ENCODE measurements at places on chromosomes 2 and 18. TPM values are rescaled to one million over a fixed set of nuclear protein-coding genes. Genes with fewer than 3 reads are reported as not detected.
A peak's percentile ranks its signal among the peaks of the same experiment; 100 is the strongest.

The NMS gene
- not detected for total RNA-seq

The TTN gene
- 1,214 TPM for total RNA-seq

The POTEI gene
- 2.4 TPM for total RNA-seq

DNA sequence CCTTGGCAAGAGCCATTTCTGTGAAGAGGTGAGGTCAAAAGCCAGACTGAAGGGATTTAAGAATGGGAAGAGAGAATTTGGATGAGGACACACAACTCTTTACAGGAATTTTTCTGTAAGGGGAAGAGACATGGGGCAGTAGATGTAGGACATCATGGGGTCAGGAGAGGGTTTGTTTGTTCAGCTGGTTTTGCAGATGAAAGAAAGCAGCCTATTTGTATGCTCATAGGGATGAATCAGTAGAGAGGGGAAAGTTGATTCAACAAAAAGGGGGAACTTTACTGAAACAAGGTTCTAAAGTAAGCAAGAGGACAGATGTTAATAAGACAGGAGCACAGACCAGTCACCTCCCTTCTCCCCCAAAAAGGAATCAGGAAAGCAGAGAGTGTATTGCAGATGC is 11.2 kb downstream of the SCG2 start:
- no peaks in the 10 kb centered on the region for H3K36me3 ChIP-seq
- H3K4me3 ChIP-seq: no peak overlapping the region
- no peaks in the 10 kb centered on the region for H3K27me3 ChIP-seq
- DNase-seq: no peak
- H3K27ac ChIP-seq: no peak overlapping the region
- H3K4me1 ChIP-seq: no peaks in the 10 kb centered on the region

DNA sequence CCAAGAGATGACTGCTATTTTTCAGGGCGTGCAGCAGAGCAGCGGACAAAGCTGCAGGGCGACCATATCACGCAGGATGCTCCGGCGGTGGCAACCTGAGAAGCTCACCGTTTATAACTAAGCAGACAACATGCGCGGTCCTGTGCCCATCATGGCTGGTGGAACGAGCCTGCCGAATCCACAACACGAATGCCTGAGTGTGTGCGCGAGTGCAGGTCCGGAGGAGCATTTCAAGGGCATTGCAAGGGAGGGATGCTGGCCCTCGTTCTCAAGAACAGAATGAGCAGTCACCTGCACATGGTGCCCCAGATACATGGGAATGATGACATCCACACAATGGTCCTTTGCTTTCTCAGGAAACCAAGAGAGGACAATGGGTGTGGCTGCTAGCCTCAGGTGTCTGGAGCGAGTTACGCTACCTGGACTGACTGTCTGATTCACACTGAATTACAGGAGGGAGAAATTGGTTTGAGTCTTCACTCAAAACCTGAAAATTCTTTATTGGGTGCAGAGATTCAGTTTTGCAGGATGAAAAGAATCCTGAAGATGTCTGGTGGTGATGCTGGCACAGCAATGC is 39.8 kb downstream of the TBC1D8 start:
- H3K4me1 ChIP-seq: peaks cover 55% of the 10 kb centered on the region
- H3K27ac ChIP-seq: no peak overlapping the region
- no peaks in the 10 kb centered on the region for H3K27me3 ChIP-seq
- H3K4me3 ChIP-seq: no peak overlapping the region

DNA sequence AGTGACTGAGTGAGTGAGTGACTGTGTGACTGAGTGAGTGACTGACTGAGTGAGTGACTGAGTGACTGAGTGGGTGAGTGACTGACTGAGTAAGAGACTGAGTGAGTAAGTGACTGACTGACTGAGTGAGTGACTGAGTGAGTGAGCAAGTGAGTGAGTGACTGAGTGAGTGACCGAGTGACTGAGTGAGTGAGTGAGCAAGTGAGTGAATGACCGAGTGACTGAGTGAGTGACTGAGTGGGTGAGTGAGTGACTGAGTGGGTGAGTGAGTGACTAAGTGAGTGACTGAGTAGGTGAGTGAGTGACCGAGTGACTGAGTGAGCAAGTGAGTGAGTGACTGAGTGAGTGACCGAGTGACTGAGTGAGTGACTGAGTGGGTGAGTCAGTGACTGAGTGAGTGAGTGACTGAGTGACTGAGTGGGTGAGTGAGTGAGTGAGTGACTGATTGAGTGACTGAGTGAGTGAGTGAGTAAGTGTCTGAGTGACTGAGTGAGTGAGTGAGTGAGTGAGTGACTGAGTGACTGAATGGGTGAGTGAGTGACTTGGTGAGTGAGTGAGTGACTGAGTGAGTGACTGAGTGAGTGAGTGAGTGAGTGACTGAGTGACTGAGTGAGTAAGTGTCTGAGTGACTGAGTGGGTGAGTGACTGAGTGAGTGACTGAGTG is 13.3 kb downstream of the MAL start:
- H3K27me3 ChIP-seq: peaks cover 16% of the 10 kb centered on the region
- H3K4me3 ChIP-seq: no peak overlapping the region

DNA sequence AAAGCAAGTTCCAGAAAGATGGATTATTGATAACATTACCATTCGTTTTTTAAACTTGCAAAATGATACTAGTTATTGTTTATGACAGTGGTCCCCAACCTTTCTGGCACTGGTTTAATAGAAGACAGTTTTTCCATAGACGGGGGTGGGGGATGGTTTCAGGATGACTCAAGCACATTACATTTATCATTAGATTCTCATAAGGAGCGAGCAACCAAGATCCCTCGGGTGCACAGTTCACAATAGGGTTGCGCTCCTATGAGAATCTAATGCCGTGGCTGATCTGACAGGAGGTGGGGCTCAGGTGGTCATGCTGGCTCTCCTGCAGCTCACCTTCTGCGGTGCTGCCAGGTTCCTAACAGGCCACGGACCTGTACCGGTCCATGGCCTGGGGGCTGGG is 86.2 kb downstream of the BCL2 start:
- H3K4me3 ChIP-seq: no peak overlapping the region
- H3K27me3 ChIP-seq: no peaks in the 10 kb centered on the region
- DNase-seq: no peak
- H3K36me3 ChIP-seq: no peaks in the 10 kb centered on the region

DNA sequence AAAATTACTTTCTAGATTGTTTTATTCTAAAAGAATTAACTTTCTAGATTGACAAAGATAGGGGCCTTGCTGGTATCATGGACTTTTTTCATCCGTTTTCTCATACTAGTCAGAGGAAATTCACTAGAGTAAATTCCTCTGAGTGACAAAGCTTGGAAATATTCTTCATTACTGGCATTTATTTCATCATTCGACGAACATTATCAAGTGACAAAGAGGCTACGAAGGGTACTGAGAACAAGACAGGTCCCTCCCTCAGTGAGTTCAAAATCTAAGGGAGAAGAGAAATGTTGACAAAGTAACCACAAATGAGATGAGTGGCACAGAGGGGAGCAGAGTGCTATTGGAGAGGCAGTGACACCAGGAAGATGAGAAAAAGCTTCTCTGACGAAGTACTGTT is 4.3 kb downstream of the EPG5 start:
- DNase-seq: peak; percentile 59
- no peak overlapping the region for H3K27ac ChIP-seq
- no peaks in the 10 kb centered on the region for H3K36me3 ChIP-seq
- H3K27me3 ChIP-seq: peaks cover under 1% of the 10 kb centered on the region
- H3K4me1 ChIP-seq: peaks cover 6% of the 10 kb centered on the region
- no peak overlapping the region for H3K4me3 ChIP-seq

DNA sequence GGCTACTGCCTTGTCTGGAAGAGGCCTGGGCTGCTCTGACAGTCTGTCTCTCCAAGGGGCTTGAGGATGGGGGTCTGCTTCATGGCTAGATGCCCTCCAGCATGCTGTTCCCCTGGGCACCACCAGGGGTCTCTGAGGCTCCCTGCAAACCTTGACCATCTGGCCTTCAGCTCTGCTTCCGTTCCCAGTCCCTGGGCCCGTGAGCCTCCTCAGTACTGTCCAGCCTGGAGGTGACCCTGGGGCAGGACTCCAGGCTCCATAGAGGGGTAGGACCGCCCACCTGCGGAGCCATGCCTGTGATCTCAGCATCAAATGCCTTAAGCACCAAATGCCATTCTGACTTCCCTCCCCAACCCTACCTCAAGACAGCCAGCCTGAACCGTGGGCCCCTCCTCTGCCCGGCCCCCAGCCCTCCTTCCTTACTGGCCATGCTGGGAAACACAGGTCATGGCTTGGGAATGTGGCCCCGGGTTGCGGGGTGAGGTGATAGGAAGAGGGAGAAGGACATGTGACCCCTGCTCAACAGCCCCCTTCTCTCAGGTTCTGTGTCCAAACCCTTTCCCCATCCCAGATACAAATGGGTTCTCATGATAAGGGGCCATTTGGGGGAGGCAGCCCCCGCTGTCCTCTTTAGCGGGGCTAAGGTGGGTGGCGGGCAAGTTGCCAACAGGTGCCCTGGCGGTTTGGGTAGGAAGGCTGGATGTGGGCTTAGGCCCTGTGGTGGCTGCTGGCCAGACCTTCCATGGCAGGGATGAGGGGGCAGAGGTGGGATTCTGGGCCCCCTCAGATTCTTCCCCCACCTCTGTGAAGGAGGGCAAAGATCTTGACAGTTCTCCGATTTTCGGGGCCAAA is 25.0 kb downstream of the SPEG start:
- peaks cover 48% of the 10 kb centered on the region for H3K4me1 ChIP-seq
- H3K27me3 ChIP-seq: no peaks in the 10 kb centered on the region
- peak; percentile 70 for DNase-seq
- peaks cover 18% of the 10 kb centered on the region for H3K36me3 ChIP-seq

- no peak for DNase-seq
- peaks cover 6% of the 10 kb centered on the region for H3K4me1 ChIP-seq
- H3K36me3 ChIP-seq: no peaks in the 10 kb centered on the region
- H3K27me3 ChIP-seq: no peaks in the 10 kb centered on the region
- H3K27ac ChIP-seq: peak overlapping the region; percentile 15
Observed at GRCh38 chr2:32752952-32753351, 125.1 kb downstream of the TTC27 start.

DNA sequence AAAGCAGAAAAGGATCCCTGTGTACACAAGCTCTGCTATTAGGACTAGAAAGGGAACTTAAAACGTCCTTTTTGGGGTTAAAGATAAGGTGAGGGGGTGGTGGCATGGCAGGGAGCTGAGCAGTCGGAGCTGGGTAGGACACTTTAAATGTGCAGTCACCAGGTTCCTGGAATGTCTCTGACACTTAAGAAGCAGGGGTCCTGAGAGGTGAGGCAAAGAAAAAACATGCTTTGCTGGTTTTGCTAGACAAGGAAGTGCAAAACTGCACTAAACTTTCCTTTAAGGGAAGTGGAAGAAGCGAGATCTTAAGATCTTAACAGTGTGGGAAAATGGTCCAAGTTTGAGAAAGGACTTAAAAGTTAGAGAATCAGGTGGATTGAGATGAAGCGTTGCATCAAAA is 99.5 kb upstream of the MAP3K20 start:
- peak; percentile 43 for DNase-seq
- H3K27ac ChIP-seq: peak overlapping the region; percentile 78
- no peaks in the 10 kb centered on the region for H3K27me3 ChIP-seq
- peaks cover 43% of the 10 kb centered on the region for H3K4me1 ChIP-seq
- no peak overlapping the region for H3K4me3 ChIP-seq

GRCh38 chr2:231318436-231318835 is 77.1 kb upstream of the B3GNT7 start:
- no peak overlapping the region for H3K4me3 ChIP-seq
- no peaks in the 10 kb centered on the region for H3K36me3 ChIP-seq
- DNase-seq: no peak
- H3K4me1 ChIP-seq: peaks cover 14% of the 10 kb centered on the region
- H3K27me3 ChIP-seq: no peaks in the 10 kb centered on the region

DNA sequence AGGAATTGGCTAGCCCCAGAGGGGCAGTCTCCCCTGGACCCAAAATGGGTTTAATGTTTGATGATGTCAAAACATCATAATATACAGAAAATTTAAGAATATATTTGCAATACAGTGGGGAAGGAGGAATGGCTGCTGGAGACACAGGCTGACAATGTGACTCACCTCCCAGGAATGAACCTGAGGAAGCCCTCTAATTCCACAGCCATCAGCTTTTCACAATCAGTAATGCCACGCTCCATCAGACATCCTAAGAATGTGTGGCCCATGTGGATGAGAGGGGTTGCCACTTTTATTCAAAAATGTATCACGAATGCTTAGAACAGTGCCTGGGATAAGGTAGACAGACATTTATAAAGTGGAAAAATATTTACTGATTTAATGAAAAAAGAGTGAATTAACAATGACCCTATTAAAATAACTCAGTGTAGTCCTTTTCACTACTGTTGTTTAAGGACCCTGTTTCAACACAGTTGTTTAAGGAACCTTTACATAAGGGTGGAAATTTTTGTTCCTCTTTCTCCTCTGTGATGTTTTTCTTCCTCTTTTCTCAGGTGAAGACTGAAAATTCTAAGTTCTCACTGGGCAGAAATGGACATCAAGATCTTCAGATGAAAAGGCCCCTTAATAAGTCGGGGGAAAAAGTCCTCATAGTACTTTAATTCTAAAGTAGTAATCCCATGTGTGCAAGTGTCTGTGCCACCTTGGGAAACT is 17.5 kb upstream of the TMEM163 start:
- no peaks in the 10 kb centered on the region for H3K4me1 ChIP-seq
- H3K4me3 ChIP-seq: no peak overlapping the region
- no peaks in the 10 kb centered on the region for H3K27me3 ChIP-seq
- H3K36me3 ChIP-seq: no peaks in the 10 kb centered on the region
- no peak overlapping the region for H3K27ac ChIP-seq

Data from cardiac muscle cell (in vitro differentiated cells and primary cell).